ENCODE measurements at places on chromosomes 2 and 18. TPM values are rescaled to one million over a fixed set of nuclear protein-coding genes. Genes with fewer than 3 reads are reported as not detected.

The REG1A gene
- not detected for total RNA-seq

The CCDC121 gene
- total RNA-seq = 4.4 TPM

The CROCC2 gene
- total RNA-seq = not detected

The SH3BP4 gene
- 19.9 TPM for total RNA-seq

The CDH19 gene
- total RNA-seq = not detected

The POTEC gene
- not detected for total RNA-seq

The MOGAT1 gene
- total RNA-seq = not detected

The G6PC2 gene
- not detected for total RNA-seq

The CREG2 gene
- not detected for total RNA-seq

The SP9 gene
- 0.15 TPM for total RNA-seq

The SPHKAP gene
- total RNA-seq = 10.3 TPM

GRCh38 chr18:9334973-9335696, 562 bp downstream of the TWSG1 start:
- peak; percentile 41 for DNase-seq

- no peak for DNase-seq
Measured at GRCh38 chr2:164285576-164285975, 335.7 kb downstream of the GRB14 start.

GRCh38 chr18:13452388-13452811, 233.8 kb downstream of the LDLRAD4 start:
- peak; percentile 39 for DNase-seq

DNA sequence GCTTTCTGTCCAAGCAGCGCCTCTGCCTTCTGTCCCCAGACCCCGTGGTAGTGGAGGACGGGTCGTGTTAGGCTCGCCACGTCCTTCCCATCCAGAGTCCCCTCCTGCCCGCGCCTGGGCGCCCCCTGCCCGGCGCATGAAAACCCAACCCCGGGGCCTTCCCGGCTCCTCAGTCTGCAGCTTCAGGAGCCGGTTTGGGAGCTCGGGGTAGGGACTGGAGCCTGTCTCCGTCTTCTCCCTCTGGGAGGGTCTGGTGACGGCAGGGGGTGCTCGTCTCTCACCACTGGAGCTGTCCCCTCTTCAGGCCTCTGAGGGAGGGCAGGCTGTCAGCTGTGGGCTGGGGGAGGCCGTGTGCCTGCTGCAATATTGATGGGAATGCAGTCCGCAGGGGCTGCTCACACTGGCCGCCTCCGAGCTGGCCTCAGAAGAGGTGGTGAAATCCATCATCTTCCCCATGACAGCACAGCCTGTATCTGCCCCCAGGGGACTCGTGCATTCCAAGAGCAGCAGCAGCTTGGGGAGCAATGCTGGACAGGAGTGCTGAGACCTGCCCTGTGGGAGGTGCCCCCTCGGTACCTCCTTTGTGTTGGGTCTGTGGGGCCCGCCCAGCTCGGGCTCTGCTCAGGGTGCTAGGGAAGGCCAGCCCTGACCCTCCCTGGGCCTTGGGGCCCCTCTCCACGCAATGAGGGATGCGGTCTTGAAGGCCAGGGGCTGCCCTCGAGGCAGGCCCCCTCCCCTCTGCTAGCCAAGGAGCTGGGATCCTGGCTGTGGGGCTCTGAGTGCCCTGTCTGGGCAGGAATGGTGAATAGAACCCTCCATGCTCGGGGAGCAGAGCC, 17.8 kb upstream of the KLHL30 start:
- DNase-seq = no peak

GRCh38 chr2:41737888-41738287, 309.9 kb upstream of the PKDCC start:
- no peak for DNase-seq

DNA sequence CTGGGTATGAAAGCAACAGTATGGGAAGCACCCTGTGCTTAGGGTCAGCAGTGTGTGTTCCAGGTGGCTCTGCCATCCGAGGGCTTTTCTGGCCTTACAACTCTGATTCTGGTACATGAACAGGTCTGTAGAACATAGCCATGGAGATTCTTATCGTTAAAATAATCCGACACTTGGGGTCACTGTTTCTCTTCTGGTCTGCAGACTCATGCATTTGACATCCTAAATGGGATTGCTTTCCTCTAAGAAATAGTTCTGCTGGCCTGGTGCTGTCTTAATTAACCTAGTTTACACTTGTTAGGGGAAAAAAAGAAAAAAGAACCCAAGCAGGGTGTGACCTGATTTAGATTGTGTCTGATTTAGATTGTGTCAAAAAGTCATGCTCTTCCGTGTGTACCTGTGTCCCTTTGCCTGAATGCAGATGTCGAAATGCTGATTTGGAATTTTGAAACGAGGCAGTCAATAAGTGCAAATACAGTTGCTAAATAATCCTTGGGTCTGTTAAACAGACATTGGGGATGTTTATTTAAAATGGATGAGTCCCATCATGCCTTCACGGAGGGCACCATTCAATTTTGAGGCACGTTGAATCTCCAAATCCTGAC, 59.6 kb downstream of the TRPM8 start:
- DNase-seq = peak; percentile 67

DNA sequence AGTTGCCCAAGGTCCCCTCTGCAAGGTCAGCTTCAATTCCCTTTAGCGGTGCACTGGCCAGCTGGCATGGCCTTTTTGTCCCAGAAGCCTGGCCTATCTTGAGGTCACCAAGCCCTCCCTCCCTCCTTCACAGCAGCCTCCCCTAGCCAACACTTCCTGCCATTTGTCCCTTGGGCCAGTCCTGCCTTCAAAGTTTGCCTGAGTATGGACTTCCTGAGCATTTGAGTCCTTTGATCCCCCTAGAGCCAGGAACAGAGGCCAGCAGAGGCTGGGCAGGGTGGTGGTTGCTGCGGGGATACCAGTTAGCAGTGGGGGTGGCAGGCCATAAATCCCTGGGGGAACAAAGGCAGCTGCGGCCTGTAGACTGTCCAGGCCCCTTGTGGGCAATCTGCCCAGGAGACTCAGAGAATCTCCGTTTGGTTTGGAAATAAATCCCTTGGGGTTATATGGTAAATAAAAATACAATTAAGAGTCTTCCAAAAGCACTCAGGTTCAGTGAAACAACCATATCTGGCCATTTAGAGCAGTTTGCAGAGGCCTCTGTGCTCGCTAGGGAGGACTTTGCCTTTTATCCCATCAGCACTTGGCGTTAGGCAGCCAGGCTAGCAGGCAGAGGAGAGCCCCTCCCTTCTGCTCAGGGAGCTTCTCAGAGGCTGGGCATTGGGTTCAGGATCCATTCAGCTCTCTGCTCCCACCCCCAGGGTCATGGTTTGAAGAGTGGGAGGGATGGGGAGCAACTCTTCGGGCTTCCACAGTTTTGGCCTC, 3.1 kb upstream of the HES6 start:
- DNase-seq = no peak

- DNase-seq = no peak
Measured at GRCh38 chr2:28499282-28499681, 3.4 kb downstream of the PLB1 start.

DNA sequence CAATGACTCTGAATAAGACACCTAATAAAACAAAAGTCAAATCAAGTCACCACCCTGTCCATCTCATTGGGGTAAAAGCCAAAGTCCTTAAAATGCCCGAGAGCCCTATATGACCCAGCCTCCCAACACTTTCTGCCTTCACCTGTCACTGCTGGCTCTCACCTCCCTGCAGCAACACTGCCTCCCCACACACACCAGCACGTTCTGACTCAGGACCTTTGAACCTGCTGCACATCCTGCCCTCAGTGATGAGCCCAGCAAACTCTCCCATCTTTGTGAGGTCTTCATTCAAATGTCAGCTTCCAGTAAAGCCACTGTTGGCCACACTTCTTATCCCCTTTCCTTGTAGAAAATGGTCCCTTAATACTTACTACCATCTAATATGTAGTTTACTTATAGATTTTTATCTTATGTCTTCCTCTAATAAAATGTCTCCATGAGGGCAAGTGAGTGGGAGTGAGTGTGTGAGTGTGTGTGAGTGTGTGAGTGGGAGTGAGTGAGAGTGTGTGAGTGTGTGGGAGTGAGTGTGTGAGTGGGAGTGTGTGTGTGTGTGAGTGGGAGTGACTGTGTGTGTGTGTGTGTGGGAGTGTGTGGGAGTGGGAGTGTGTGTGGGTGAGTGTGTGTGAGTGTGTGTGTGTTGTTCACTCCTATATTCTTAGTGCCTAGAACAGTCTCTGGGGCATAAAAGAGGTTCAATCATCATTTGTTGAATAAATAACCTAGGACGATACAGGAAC, 504.7 kb downstream of the EIPR1 start:
- no peak for DNase-seq

DNA sequence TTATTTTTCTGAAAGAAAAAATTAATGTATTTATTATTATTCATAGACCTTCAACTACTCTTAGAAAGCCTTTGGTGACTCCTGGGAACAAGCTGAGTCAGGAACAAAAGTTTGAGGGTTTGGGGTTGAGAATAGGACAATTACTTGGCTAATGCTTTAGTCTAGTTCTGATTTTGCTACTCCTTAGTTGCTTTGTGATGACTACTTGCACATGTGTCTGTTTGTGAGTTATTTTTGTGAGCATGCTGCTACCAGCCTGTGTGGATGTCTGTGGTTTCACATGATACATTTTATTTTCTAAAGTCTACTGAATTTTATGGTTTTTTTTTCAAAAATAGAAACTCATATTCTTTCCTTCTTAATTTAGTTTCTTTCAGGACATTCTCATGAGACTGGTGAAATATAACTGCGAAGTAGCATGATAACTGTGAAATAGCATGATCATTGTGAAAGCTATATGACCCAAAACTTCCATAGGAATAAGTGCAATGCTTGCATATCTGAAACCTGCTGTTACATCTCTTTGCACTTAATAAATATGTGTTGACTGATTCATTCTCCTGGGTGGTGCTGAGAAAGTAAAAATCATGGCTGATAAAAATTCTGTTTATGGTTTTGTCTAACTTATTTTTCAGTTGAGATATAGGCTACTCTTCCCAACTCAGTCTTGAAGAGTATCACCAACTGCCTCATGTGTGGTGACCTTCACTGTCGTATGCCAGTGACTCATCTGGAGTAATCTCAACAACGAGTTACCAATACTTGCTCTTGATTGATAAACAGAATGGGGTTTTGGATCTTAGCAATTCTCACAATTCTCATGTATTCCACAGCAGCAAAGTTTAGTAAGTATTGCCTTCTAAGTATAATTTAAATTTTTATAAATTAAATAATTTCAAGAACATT, 17.9 kb upstream of the IL18R1 start:
- no peak for DNase-seq

GRCh38 chr18:56468396-56468795, 170.0 kb downstream of the TXNL1 start:
- DNase-seq = no peak

GRCh38 chr2:101843048-101843447, 145.5 kb downstream of the MAP4K4 start:
- DNase-seq = no peak

DNA sequence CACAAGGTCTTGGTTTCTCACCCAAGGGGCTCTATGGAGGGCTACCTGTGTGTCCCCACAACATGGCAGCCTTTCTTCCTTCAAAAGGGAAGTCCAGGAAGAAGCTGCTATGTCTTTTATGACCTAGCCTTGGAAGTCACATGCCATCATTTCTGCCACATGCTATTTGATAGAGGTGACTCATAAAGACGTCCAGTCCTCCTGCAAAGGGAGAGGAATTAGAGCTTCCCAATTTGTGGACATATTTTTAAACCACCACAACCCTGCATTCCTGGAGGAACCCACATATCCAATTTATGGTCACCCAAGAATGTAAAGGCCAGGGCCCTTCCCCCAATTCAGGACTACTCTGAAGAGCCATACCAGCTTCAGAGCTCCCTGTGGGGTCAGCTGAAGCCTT, 246.2 kb downstream of the CYP26B1 start:
- no peak for DNase-seq

GRCh38 chr18:59459369-59460071, 100.5 kb upstream of the LMAN1 start:
- DNase-seq = peak; percentile 47

DNA sequence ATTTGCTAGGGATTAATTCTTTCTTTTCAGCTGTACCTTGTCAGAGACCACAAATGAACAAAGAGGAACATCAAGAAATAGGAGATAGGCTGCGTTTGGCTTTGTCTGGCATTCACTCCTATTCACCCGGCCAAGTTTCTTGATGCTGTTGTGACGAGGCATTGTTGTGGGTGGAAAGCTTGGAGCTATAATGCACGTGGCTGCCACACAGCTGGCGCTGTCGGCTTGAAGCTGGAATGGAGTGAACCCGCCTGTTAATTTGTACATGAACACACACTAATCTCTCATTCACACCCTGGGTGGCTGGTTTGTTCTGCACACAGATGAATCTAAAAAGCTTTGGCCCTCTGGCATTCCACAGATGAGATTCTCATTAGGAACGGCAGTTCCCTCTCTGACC, 274.9 kb upstream of the GYPC start:
- no peak for DNase-seq

GRCh38 chr2:163681745-163682144, 54.1 kb downstream of the FIGN start:
- no peak for DNase-seq

DNA sequence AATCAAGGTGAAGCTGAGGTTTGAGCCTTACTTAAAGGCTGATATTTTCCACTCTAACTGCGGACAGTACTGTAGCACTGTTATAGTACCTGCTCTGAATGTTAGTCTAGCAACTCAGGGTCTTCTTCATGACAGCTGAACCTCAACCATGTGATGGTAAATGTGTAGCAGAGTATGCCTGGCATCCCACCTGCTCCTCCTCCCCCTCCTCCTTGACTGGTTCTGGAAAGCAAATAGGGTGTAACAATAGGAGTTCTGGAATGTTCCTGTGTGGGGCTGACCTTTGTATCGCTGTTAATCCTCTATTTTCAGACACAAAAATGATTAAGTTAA, 447 bp upstream of the CCL20 start:
- DNase-seq = no peak

DNA sequence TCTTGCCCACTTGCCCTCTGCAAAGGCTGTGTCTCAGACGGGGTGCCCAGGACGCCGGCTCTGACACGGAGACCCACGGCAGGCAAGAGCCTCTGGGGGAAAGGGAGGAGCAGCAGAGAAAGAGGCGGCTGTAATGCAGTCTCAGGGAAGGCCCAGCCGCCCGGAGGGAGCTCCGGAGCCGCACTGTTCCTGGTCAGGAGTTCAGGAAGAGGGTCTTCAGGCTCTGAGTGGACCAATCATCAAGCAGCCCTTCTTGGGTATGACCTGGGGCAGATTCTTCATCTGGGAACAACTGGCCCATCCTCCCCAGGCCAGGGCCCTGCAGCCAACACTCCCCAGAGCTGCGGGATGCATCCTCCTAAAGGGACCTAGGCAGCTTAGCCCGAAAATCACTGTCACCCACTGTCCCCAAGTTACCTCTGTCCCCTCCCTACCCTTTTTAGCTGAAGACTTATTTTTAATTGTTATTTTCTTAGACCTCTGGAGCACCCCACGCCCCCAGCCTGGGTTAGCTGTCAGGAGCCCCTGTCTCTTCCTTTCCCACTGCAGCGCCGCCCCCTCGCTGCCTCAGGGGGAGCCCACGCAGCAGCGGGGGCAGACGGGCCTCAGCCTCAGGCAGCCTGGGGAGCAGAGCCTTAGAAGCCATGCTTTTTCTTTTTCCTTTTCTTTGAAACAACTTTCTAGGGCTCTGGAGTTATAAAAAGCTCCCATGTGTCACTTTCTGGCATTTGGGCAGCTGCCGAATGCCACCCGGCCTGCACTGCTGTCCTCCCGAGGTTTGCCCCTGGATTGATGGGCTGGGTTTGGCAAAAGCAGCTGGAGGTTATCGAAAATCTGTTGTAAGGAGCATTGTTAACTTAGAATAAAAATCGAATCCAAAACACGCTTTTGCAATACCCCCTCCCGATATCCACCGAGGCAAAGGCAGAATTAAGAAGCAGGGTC, 644 bp upstream of the NEU2 start:
- no peak for DNase-seq

Data from A673 (cell line).